Erythroblast (primary cell): ENCODE measurements at places on chromosomes 3 and 15.
A peak's percentile ranks its signal among the peaks of the same experiment; 100 is the strongest.

DNA sequence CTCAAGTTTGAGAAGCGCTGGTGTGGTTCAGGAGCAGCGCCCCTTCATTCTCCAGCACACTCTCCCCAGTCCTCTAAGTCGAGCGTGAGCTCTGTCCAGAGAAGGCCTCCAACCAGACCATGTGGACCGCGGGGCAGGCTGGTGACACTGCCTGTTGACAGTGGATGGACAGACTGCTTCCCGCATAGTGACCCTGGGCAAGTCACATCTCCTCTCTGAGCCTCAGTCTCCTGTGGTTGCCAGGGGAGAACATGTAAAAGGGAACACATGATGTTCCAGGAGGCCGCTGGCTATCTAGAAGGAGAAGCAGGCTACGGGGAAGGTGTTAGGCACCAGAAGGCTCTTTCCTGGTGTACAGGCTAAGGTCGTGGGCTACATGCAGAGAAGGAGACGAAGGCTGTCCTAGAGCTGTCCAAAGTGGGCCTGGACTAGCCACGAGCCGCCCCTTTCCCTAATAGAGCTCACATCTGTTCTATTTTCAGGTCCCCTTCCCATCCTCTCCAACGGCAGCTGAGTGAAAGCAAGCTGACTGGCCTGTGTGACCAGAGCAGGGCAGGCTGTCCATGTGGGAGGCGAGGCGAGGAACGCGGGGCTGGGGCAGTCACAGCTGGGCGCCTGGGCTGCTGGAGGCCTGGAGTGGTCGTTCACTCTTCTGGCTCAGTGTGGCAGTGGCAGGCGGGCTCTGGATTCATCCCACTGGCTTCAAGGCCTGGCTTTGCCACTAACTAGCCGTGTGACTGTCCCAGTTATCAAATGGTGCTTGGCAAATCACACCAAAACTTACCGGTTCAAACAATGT lies 11.1 kb downstream of the ISG20 start:
- no peak for DNase-seq

DNA sequence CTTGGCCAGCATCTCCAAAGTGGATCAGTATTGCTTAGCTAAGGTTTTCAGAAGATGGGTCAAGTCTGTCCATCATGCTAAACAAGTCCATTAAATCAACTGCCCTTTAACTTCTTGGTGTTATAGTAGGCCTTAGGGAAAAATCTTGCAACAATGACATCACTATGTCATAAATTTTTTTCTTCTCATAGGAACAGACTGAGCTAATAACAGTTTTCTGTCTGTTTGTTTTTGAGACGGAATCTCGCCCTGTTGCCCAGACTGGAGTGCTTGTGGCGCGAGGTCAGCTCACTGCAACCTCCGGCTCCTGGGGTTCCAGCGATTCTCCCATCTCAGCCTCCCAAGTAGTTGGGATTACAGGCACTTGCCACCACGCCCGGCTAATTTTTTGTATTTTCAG lies 94.2 kb downstream of the EFL1 start:
- no peak for DNase-seq

DNA sequence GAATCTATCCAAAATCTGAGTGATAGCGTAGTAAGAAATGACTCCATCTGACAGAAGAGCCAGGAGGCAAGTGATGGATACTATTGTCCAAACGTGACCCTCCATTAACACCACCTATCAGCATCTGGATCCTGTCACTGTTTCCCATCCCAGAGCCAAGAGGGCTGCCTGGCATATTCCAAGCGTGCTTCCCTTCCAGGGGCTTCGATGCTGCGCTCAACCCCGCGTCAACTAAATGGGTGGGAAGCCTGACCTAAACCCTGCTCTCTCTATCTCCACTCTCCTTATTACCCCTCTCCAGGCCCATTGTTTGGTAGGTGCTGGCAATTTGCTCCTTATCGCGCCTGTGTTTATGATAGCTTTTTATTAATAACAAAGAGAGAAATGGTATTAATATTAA lies 83.2 kb downstream of the NR2F2 start:
- DNase-seq, result no peak

DNA sequence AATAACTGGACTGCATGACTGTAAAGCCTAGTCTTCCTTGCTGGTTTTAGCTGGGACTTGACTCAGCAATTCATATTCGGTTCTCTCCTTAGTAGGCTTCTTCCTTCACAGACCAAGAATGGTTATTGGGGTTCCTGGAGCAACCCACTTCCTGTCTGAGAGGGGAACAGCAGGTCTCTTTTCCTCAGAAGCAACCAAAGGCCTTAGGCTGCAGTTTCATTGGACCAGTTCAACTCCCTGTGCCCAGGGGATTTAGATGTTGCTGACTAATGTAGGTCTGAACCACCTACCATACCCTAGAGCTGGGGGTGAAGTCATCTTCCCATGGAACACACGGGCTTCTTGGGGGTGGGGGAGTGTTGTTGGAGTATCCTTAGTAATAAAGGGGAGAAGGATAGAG lies 84.0 kb upstream of the SKOR1 start:
- DNase-seq, result no peak

DNA sequence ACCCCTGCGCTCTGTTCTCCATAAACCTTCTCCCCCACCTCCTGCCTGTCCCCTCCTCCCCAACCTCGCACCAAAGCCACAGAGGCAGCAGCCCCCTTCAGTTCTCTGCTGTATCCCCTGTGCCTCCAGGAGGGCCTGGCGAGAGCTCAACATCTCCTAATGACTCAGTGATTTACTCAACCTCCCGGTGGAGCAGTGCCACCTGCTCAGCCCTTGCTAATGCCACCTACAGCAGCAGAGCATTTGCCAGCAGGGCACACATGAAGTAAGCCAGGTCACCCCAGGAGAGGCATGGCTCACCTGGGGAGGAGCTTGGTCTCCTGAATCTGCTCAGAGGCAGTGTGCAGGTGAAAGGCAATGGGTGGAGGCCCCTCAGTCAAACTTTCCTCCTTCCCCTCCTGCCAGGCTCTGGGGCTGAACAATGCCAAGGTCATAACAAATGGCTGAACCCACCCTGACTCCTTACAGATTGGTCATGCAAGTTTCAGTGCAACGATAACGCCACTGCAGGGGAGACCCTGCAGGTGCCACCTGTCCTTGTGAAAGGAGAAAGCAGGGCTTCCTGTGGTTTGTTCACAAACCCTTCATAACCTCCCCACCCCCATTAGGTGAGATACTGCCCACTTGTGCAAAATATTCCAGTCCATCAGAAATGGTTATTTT lies 19.8 kb downstream of the TRPM1 start:
- DNase-seq, result no peak

- no peak for DNase-seq
Observed at GRCh38 chr15:78080088-78080460, 2.6 kb upstream of the TBC1D2B start.

- no peak for DNase-seq
Observed at GRCh38 chr15:85727068-85727467, 67.7 kb downstream of the KLHL25 start.

GRCh38 chr15:89848970-89849292 lies 34.3 kb upstream of the ANPEP start:
- DNase-seq, result no peak

GRCh38 chr3:52373676-52374075 lies 57.6 kb downstream of the DNAH1 start:
- DNase-seq, result no peak

- peak; percentile 18 for DNase-seq
Observed at GRCh38 chr15:89457086-89457485, 39.3 kb downstream of the RHCG start.

- DNase-seq, result no peak
Observed at GRCh38 chr3:153252963-153253362, 90.9 kb downstream of the RAP2B start.

DNA sequence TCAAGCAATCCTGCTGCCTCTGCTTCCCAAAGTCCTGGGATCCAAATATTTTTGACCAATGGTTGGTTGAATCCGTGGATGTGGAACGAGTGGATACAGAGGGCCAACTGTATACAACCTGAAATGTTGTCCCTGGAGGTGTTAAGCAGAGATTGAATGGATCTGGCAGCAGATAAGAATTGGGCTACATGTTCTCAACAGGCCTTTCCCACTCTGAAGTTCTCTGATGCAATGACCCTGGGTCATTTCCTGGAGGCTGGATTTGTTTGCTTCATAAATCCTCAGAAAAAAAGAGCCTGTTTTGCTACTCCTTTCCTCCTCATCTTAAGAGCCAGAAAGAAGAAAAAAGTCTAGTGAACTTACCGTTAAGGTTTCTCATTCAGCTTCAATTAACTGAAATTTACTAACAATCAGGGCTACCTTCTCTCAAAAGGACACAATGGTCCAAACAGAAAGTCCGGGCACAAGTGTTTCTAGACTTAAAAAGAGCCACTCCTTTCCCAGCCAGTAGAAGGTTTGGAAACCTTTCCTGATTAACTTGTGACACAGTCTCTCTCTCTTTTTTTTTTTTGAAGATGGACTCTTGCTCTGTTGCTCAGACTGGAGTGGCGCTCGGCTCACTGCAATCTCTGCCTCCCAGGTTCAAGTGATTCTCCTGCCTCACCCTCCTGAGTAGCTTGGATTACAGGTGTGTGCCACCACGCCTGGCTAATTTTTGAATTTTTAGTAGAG lies 6.5 kb downstream of the ARHGEF3 start:
- DNase-seq, result no peak

DNA sequence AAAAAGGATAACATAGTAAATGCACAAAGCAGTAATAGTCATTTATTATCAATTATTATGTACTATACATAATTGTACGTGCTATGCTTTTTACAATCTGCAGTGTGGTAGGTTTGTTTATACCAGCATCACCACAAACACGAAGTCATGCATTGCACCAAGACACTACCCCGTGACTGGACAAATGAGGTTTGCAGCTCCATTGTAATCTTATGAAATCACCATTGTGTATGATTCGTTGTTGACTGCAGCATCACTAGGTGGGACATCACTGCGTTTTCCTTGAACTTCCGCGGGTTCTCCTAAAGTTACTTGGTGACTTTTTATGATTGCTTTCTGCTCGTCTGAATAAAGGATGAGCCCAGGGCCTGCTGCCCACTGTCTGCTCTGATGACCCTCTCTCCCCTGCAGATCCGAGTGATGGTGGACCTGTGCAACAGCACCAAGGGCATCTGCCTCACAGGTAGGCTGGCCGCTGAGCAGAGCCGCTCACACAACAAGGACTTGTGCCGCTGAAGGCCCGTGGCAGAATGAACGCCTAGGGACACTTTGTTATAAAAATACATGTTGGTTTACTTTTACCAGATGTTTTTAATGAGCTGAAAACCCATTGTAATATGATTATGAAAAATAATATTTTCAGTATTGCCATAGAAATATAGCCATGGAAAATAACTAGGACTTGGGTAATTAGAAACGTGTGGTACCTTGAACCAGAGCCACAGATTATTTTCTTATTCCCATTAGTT lies 35.8 kb downstream of the GLDN start:
- no peak for DNase-seq

DNA sequence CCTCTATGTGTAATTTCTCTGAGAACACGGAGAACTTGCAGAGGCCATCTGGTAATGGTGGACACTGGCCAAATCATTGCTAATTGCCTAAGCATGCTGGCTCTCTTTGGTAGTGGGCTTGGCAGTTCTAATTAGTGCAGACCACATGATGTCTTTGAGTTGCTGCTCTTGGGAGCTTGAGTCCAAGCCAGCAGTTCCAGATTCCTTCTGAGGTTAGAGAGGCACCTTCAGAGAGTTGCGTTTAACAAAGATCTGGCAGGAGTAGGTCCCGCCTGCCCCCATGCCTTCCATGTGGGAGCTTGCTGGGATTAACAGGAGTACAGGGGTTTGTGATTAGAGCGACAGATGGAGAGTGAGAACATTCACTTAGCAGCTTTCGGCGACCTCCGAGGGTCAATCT lies 449.0 kb upstream of the LMCD1 start:
- DNase-seq, result no peak
